ENCODE measurements at places on chromosomes 7 and 10.

DNA sequence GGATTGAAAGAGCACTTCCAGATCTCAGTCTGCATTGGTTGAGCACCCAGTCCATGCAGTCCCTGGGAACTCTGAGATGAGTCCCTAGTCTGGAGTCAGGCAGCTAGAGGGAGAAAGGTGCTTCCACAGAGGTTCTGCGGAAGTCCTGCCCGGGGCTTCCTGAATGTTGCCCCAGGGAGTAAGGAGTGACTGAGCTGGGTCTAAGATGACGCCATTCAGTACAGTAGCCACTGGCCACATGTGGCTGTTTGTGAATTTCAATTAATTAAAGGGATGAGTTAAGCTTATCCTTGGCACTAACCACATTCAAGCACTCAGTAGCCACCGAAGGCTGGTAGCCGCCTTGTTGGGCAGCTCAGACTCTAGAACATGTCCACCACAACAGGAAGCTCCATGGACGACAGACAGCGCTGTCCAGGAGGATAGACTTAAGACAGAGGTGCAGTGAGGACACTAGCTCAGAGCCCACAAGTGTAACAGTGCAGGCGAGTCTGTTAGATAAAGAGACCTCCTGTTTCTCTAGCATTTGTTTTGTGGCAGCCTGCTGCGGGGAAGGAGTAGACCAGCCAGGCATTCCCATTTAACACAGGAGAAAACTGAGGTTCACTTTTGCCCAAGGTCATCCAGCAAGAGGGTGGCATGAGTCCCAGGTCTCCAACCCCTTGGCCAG is 101.6 kb upstream of the PPIF start:
- no peak for DNase-seq

GRCh38 chr7:140901941-140902302 is 22.8 kb downstream of the BRAF start:
- DNase-seq, result no peak

DNA sequence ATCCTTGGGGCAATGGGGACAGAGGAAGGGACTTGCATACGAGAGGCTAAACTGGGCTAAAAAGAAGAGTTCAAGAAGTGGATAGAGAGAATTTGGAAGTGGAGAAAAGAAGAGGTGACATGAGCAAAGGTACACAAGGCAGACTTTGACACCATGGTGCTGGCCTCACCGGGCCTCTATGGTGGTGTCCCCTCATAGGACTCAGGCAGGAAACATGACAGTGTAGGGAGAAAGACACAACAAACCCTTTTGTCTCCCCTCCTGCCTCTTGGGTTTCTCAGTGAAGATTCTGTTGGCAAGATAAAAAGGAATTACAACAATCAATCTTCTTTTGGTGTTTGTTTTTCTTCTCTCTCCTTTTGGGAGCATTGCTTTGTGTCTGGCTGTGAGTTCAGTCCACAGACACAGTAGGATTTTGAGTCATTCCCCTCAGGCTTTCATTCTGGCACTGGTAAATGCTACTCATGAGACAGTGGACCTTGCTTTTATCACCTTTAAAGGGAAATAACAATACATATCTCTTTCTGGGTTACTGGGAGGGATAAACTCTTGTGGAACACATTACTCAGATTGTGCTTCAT is 827.7 kb downstream of the TNS3 start:
- DNase-seq, result no peak

DNA sequence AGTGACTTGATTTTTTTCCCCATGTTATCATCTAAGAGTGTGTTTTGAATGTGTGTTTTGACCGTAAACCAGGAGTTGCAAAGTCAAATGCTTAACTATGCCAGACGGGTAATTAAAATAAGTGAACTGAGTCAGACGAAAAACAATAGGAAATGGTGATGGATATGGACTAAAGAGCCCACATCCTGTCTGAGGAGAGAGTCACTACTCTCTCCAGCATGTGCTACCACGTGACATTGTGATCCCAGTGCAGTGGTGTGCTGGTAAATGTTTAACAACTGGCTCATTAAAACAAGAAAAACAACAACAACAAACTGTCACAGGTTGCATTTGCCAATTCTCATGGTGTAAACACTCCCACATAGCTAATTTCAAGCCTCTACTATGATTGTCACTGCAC is 164.3 kb downstream of the SUGCT start:
- no peak for DNase-seq

GRCh38 chr10:126042354-126042753 is 146.0 kb downstream of the FANK1 start:
- no peak for DNase-seq

- no peak for DNase-seq
These were observed 40.2 kb downstream of the EGFR start for GRCh38 chr7:55059021-55059420.

GRCh38 chr10:62545160-62546066 is 171.2 kb downstream of the ZNF365 start:
- no peak for DNase-seq

- DNase-seq, result no peak
These were observed 153.8 kb upstream of the HABP2 start for GRCh38 chr10:113399065-113399464.

DNA sequence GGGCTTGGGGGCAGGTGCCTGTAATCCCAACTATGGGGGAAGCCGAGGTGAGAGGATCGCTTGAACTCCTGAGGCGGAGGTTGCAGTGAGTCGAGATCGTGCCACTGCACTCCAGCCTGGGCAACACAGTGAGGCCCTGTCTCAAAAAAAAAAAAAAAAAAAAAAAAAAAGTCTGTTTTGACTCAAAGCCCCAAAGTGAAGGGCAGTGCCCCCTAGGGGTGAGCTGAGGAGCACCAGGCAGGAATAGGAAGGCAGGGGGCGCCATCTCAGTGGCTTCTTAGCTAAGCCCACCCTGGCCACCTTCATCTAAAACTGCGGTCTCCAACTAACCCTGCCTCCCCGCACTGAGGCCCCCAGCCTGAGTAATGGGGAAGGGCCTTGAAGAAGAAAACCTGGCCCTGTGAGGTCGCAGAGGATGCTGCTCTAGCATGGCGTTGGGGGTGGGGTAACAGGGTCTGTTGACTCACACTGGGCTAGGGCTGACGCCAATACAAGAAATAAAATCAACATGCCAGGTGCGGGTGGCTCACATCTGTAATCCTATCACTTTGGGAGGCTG is 9.8 kb downstream of the PODXL start:
- DNase-seq, result no peak

- peak; percentile 42 for DNase-seq
These were observed 79.0 kb downstream of the FAS start for GRCh38 chr10:89069589-89069988.

GRCh38 chr7:2613931-2614600 is 17.7 kb upstream of the TTYH3 start:
- no peak for DNase-seq

DNA sequence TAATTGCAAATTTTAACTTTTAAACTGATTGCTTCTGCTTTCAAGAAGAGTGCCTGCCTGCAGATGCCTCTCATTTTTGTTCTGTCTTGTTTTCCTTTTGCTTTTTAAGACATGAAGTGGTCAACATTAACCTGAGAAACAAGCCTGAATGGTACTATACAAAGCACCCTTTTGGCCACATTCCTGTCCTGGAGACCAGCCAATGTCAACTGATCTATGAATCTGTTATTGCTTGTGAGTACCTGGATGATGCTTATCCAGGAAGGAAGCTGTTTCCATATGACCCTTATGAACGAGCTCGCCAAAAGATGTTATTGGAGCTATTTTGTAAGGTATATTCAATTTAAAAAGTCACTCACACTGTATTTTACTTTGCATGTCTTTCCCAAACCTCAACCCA is 8.8 kb downstream of the GSTO2 start:
- no peak for DNase-seq

DNA sequence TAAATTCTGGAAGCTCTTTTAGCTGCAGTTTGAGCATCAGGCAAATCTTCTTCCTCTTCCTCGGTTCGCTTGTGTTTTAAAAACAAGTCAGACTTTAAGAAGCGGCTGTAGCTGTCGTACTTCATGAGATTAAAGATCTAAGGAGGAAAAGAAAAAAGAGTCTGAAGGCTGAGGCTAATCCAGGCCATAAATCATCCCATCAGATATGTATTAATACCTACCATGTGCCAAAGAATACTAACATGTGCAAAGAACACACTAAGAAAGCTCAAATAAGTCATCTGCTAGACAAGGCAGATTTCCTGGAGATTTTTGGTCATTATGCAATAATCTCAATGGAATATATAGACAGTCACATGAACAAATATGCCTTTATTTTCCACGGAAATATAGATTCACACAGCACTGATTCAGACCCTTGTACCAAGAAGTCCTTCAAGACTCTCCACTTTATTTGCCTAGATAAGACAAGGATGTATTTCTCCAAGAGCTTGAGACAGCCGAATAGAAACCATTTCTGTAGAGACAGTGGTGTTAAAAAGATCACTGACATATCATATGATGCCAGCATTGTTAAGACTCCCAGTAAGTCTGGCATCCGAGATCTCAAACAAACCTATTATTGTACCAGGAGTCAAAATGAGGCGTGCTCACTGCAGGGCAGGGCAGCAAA is 42.3 kb downstream of the RGS10 start:
- DNase-seq, result no peak

DNA sequence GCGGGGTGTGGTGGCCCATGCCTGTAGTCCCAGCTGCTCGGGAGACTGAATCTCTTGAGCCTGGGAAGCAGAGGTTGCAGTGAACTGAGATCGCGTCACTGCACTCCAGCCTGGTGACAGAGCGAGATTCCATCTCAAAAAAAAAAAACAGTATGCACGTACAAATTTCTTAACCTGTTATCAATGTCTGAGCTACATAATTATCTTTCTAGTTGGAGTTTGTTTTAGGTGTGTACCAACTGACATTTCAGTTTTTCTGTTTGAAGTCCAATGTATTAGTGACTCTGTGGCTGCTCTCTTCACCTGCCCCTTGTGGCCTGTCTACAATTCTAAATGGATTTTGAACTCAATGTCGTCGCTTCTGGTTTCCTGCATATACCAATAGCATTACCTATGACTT is 40.3 kb downstream of the CD36 start:
- DNase-seq, result no peak

All from left hindlimb (tissue), 1 donor.